ENCODE measurements at places on chromosomes 1 and 21. TPM values are rescaled to one million over a fixed set of nuclear protein-coding genes. Genes with fewer than 3 reads are reported as not detected.
A peak's percentile ranks its signal among the peaks of the same experiment; 100 is the strongest.

GRCh38 chr1:113388621-113389358, 1.5 kb upstream of the MAGI3 start:
- no peaks in the 10 kb centered on the region for H3K4me1 ChIP-seq
- H3K36me3 ChIP-seq: no peaks in the 10 kb centered on the region
- DNase-seq: no peak
- no peak overlapping the region for H3K27ac ChIP-seq
- H3K27me3 ChIP-seq: no peaks in the 10 kb centered on the region

DNA sequence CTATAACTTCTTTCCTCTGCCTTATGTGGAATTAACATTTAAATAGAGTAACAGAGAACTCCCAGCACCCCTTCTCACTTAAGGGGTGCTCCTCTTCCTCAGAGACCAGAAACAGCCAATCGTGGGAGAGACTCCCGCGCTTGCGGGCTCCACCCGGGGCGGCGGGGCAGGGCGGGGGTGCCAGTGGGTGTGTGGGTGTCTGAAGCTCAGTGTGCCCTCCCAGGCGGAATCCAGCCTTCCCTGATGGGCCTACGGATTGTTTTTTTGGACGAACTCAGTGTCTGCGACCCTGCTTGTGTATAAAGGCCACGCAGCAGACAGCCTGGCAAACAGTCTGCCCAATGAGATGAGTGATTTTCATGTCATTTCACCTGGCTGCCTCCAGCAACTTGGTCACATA, 6.2 kb downstream of the RCC2 start:
- H3K27me3 ChIP-seq: no peaks in the 10 kb centered on the region
- H3K4me3 ChIP-seq: no peak overlapping the region
- peaks cover 64% of the 10 kb centered on the region for H3K36me3 ChIP-seq
- H3K27ac ChIP-seq: no peak overlapping the region

Gene RNF186
- not detected for total RNA-seq

DNA sequence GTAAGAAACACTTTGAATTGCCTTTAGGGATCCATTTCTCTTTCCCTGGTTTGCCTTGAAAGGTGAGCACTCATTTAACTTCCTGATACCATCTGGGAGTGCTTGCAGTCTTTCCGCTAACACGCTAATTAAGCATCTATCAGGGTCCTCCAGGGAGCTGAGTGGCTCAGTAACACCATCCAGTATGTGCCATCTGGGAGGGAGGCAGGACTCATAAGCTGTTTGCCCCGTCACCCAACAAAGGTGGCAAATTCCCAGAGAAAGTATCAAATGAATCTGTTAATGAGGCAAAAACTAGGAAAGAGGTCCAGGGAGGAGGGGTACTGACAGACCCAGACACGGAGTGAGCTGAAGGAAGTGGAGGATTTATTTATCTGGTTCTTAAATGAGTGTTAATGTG, 430.9 kb downstream of the HLX start:
- no peaks in the 10 kb centered on the region for H3K36me3 ChIP-seq
- H3K27me3 ChIP-seq: no peaks in the 10 kb centered on the region
- H3K27ac ChIP-seq: no peak overlapping the region
- no peak overlapping the region for H3K4me3 ChIP-seq
- DNase-seq: no peak

GRCh38 chr1:164559342-164560051, 513 bp downstream of the PBX1 start:
- H3K36me3 ChIP-seq: no peaks in the 10 kb centered on the region
- H3K4me3 ChIP-seq: peak overlapping the region; percentile 64
- H3K27ac ChIP-seq: no peak overlapping the region

DNA sequence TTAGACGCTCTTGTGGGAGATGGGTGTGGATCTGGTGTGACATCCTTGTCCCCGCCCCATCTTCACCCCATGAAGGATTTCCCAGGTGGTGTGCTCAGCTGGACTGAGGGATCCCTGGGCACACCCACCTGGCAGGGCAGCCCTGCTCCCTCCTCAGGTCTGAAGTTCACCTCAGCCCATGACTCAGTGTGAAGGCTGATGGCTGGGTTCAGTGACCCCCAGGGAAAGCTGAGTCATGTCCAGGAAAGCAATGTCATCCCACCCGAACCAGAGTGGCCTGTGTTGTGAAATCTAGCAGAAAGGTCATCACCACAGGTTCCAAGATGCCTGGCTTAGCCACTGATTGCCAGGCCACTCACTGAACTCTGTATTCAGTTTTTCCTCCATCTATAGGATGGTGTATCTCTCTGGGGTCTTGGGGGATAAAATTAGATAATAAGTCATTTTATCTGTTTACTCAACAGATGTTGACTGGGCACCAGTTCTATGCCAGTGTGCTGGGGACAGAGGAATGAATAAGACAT, 97.7 kb upstream of the JUN start:
- H3K27me3 ChIP-seq: no peaks in the 10 kb centered on the region
- no peak for DNase-seq
- H3K4me1 ChIP-seq: no peaks in the 10 kb centered on the region
- no peaks in the 10 kb centered on the region for H3K36me3 ChIP-seq
- H3K27ac ChIP-seq: no peak overlapping the region

GRCh38 chr1:87115317-87115890, 201.0 kb downstream of the HS2ST1 start:
- no peak overlapping the region for H3K4me3 ChIP-seq
- no peak for DNase-seq
- H3K4me1 ChIP-seq: no peaks in the 10 kb centered on the region
- H3K27ac ChIP-seq: no peak overlapping the region
- H3K36me3 ChIP-seq: no peaks in the 10 kb centered on the region
- H3K27me3 ChIP-seq: no peaks in the 10 kb centered on the region

Gene OPRD1
- not detected for total RNA-seq

Gene OR2L2
- total RNA-seq: not detected
